ENCODE measurements at places on chromosomes 5 and 9. TPM values are rescaled to one million over a fixed set of nuclear protein-coding genes. Genes with fewer than 3 reads are reported as not detected.

PCDHGB4 gene
- total RNA-seq: 0.50 TPM

OR1J2 gene
- not detected for total RNA-seq

ADCY2 gene
- not detected for total RNA-seq

LRRC70 gene
- 0.15 TPM for total RNA-seq

SLC2A6 gene
- 17.2 TPM for total RNA-seq

CRHBP gene
- total RNA-seq: not detected
